ENCODE measurements at places on chromosomes 3 and 15.

DNA sequence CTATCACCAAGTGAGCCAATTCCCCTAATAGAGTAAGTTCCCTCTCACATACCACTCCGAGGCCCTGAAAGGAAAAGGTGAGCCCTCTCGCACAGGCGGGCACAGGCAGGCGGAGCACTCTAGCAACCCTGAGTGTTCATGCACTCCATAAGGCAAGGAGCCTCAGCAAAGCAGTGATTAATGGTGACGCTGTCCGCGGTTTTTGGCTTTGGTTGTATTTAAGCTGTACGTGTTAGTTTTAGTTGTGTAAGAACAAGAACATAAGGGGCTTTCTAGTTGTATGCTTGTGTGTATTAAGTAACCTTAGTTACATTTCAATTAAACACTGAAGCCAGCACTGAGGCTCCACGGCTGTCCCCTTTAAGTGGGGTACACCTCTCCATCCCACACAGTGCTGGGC, 33.1 kb downstream of the KLHL25 start:
- no peak for DNase-seq

- no peak for DNase-seq
These were observed 23.2 kb downstream of the CYP8B1 start for GRCh38 chr3:42852441-42852840.

- DNase-seq: no peak
These were observed 4.8 kb downstream of the CHSY1 start for GRCh38 chr15:101246824-101247745.

DNA sequence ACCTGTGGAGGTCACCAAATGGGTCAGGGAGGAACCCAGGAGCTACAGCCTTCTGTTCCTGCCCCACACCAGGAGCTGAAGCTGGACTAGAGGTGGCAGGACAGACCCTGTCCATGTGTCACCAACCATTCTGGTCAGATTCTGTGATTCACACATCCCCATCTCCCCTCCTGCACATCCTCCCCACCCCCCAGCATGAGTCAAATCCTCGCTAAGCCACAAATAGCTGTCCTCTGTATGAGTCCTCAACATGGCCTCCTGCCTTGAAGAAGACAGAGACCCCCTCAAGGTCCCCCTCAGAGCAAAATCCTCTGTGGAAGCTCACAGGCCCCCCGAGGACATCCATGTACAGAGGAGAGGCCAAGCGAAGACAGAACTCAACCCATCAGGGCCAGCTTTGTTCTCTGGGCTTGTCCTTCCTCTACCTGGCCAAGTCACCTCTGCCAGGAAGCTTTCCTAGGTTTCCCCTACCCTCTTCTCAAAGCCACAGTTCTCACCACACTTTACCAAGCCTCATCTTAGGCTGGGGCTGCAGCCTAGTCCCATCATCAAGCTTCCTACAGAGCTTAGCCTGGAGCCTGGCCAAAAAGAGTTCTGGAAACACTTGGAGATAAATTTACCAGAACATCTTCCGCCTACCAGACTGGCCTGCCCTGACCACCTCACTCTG, 17.1 kb downstream of the CACNA2D2 start:
- DNase-seq: no peak

DNA sequence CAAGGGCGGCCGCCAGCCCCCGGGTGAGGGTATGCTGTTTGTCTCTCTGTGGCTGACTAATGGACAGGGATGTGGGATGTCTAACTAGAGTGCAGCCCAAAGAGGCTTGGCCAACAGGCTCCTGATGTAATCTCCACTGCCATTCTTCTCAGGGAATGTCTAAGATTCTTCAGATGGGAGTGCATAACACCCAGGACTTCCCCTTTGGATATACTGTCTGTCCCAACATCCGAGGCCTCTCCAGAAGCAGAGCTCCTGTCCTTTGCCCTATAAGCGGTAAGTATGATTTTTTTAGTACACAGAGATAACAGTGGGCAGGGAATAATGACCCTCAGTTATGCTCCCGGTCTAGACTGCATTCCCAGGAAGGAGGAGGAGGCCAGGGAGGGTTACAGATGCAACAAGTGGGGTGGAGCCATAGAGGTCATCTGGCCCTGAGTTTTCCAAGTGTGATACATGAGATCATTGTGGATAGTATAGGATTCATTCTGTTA, 62.5 kb upstream of the SLCO2A1 start:
- no peak for DNase-seq

DNA sequence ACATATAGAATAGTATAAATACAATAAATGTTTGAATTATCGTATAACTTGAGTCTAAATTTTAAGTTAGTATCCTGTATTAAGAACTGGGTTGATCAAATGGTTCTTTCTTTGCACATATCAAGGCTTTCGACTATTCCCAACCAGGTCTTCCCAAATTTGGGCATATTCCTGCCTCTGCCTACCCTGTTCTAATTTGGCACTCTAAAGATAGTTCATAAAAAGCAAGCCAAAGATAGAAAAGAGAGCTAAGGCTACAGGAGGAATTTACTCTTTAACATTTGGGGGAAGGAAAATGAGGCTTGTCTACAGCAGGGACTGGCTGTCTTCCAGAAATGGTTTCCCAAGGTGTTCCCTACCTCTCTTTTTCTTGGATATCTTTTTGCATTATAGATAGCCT, 36.1 kb downstream of the SLC35A5 start:
- no peak for DNase-seq

- DNase-seq: no peak
These were observed 31.7 kb downstream of the ZNF445 start for GRCh38 chr3:44445786-44446185.

DNA sequence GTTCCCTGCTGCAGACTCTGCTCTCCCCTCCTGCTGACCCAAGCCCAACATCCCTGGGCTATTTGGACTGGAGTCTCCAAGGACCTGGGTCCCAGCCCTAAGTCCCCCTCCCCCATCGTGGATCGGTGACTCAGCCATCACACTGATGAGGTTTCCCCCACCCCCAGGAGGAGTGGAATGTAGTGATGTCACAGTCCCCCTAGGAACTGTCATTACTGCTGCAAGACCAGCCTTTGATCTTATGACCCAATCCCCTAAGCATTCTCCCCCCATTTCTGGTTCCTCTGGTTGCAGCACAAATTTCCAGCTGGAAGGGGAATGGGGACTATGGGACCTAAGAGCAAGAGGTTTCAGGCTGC, 63.4 kb upstream of the CSPG4 start:
- no peak for DNase-seq

GRCh38 chr3:117298273-117298672, 588.7 kb downstream of the TUSC7 start:
- no peak for DNase-seq

DNA sequence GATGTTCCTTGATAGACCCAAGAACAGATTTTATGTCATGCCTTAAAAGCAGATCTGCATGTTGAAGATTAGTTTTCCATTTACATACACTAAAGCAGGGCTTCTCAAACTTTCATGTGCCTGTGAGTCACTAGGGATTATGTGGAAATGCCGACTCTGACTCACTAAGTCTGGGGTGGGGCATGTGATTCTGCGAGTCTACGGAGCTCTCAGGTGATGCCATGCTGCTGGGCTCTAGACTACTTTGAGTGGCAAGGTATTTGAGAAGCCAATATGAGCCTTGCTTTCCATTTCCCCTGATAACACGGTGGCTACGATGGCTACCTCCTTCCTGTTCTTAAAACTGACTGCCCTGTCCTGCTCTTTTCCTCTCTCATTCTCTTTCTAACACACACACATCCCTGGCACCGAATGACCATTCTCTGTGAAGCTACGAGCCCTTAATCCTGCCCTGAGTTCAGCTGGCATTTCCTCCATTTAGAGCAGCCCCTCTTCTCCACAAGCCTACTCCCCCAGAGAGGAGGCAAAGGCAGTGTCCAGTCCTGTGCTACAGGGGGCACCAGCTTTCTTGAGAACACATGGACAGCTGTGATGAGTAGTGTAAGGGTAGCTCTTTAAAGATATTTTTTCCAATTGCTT, 39.7 kb upstream of the PYGO1 start:
- DNase-seq: no peak

GRCh38 chr15:58241872-58242271, 103.7 kb downstream of the AQP9 start:
- DNase-seq: no peak

- no peak for DNase-seq
These were observed 846.3 kb upstream of the ARPP21 start for GRCh38 chr3:34793057-34793456.

DNA sequence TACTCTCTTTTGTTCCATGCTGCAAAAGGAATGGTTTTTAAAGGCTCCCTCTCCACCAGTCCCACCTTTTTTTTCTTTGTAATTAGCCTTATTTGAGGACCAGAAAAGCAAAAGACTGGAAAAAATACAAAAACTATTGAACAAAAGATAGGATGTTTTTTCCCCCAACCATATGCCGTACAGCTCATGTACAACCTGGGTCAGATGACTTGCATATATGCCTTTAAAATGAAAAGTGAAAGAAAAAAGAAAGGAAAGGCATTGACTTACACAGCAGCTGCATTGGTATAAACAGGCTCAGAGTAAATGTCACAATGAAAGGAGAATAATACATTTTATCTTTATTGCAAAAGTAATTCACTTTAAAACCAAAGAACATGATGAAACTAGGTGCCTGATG, 69.5 kb upstream of the CMC1 start:
- DNase-seq: no peak
